ENCODE measurements at places on chromosomes 12 and 14.

GRCh38 chr12:112807452-112807851 is 15.9 kb downstream of the RPH3A start:
- H3K4me1 ChIP-seq = no peaks in the 10 kb centered on the region
- no peak overlapping the region for H3K4me3 ChIP-seq
- no peak for DNase-seq
- no peaks in the 10 kb centered on the region for H3K27me3 ChIP-seq
- no peaks in the 10 kb centered on the region for H3K36me3 ChIP-seq

DNA sequence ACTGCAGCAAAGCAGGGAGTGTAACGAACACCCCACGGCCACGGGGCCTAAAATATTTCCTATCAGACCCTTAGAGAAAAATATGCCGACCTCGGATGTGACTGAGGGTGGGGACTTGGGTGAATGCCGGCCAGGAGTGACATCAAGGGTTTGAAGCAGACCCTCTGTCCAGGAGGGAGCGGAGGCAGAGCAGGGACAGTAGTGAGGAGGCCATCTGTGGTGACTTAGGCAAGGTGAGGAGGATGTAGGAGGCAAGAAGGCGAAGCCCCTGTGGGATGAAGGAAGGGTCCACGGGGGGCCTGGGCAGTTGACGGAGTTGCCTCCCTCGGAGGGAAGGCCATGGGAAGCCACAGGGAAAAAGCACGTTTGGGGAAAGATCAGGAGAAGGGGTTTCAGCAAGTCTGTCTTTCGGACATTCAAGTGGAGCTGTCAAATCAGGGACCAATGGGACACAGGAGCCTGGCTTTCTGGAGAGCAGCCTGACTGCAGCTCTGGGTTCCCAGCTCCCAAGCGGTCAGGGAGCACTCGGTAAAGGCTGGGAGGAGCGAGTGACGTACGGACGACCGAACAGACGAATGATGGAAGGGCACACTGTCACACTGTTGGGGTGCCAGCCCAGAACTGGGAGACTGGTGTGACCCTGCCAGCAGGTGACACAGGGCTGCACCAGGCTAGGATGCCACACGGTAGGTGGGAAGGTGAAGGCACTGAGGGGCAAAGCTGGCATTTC is 74.3 kb downstream of the MOK start:
- H3K36me3 ChIP-seq = no peaks in the 10 kb centered on the region
- DNase-seq = no peak
- H3K4me1 ChIP-seq = no peaks in the 10 kb centered on the region
- H3K27ac ChIP-seq = no peak overlapping the region

DNA sequence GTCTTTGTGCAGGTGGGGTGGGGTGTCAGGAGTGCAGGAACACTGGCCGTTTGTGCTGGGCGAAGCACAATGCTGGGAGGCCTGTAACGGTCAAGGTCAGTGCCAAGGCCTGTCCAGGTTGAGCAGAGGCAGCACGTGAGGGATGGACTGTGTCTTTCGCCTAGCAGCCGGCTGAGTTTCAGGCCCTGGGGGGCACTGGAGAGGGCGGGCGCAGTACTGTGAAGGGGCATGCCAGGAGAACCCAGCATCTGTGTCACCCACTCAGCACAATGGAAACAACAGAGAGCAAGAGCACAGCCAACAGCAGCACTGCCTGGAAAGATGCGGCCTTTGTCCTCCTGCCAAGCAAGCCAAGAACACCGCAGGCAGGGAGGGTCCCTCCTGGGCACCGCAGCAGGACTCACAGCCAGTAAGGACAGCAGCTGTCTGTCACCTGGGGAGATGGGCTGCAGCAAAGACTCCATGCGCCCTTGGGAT is 25.2 kb downstream of the SLC25A47 start:
- peaks cover 18% of the 10 kb centered on the region for H3K36me3 ChIP-seq
- no peak overlapping the region for H3K4me3 ChIP-seq
- no peaks in the 10 kb centered on the region for H3K27me3 ChIP-seq
- H3K4me1 ChIP-seq = no peaks in the 10 kb centered on the region
- no peak for DNase-seq

DNA sequence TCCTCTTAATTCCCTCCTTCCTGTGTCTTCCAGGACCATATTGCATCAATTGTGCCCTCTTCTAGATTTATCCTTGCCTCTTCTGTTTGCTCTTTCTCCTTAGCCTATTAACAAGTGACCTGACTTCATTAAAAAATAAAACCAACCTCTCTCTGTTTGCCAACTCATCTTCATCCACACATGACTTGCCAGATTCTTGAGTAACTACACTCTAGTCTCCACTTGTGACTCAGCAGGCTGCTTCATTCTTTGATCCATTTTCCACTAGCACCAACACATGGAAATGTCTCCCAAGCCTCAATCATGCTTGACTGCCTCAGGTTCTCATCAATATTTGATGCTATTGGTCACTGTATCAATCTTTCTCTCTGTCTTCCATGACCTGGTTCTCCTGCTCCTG is 492.4 kb upstream of the TMPO start:
- no peak overlapping the region for H3K4me3 ChIP-seq
- H3K27ac ChIP-seq = no peak overlapping the region
- no peaks in the 10 kb centered on the region for H3K36me3 ChIP-seq

GRCh38 chr14:29240066-29240465 is 473.5 kb downstream of the FOXG1 start:
- no peaks in the 10 kb centered on the region for H3K27me3 ChIP-seq
- H3K27ac ChIP-seq = no peak overlapping the region

- no peaks in the 10 kb centered on the region for H3K36me3 ChIP-seq
- H3K27me3 ChIP-seq = no peaks in the 10 kb centered on the region
- no peak overlapping the region for H3K27ac ChIP-seq
- no peak overlapping the region for H3K4me3 ChIP-seq
These were observed 2.4 kb downstream of the KRT76 start for GRCh38 chr12:52774629-52775250.

GRCh38 chr12:123148655-123149054 is 2.2 kb downstream of the PITPNM2 start:
- no peak for DNase-seq
- H3K27me3 ChIP-seq = no peaks in the 10 kb centered on the region
- no peak overlapping the region for H3K27ac ChIP-seq
- no peak overlapping the region for H3K4me3 ChIP-seq
- H3K36me3 ChIP-seq = no peaks in the 10 kb centered on the region

- no peak for DNase-seq
- peaks cover 22% of the 10 kb centered on the region for H3K4me1 ChIP-seq
- peaks cover 62% of the 10 kb centered on the region for H3K27me3 ChIP-seq
- H3K4me3 ChIP-seq = no peak overlapping the region
- H3K36me3 ChIP-seq = no peaks in the 10 kb centered on the region
These were observed 6.0 kb downstream of the SIX6 start for GRCh38 chr14:60514741-60515491.

- no peaks in the 10 kb centered on the region for H3K27me3 ChIP-seq
- peaks cover 57% of the 10 kb centered on the region for H3K4me1 ChIP-seq
- DNase-seq = no peak
- H3K27ac ChIP-seq = peak overlapping the region; percentile 90
These were observed 44.7 kb upstream of the ATP23 start for GRCh38 chr12:57896434-57897201.

GRCh38 chr12:22800332-22800731 is 175.4 kb downstream of the ETNK1 start:
- DNase-seq = no peak
- no peaks in the 10 kb centered on the region for H3K27me3 ChIP-seq
- H3K27ac ChIP-seq = no peak overlapping the region
- H3K4me1 ChIP-seq = no peaks in the 10 kb centered on the region
- no peak overlapping the region for H3K4me3 ChIP-seq
- no peaks in the 10 kb centered on the region for H3K36me3 ChIP-seq

- no peaks in the 10 kb centered on the region for H3K27me3 ChIP-seq
- no peaks in the 10 kb centered on the region for H3K4me1 ChIP-seq
- no peak overlapping the region for H3K4me3 ChIP-seq
- no peak for DNase-seq
These were observed 146.7 kb downstream of the TSPAN9 start for GRCh38 chr12:3223601-3224529.

- H3K4me1 ChIP-seq = no peaks in the 10 kb centered on the region
- no peaks in the 10 kb centered on the region for H3K27me3 ChIP-seq
- no peak overlapping the region for H3K4me3 ChIP-seq
- H3K36me3 ChIP-seq = no peaks in the 10 kb centered on the region
These were observed 342.7 kb downstream of the CACNA1C start for GRCh38 chr12:2395354-2395977.

DNA sequence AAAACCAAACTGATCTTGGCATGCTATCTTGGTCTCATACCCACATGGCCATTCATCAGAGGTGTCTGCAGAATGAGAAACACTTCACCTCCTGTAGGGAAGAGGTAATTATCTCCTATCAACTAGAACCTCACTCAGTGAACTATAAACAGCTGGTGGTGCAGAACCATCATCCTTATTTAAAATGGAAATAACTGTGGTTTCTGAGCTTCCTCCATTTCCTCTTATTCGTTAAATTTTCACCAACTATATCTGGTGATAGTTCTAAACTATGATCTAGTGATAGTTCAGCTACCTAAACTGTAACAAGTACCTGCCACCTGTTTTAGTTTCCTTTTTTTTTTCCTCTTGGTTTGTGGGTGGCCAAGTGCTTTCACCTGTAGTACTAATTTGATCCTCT is 218.5 kb downstream of the FUT8 start:
- no peaks in the 10 kb centered on the region for H3K27me3 ChIP-seq
- no peak overlapping the region for H3K27ac ChIP-seq
- peaks cover 11% of the 10 kb centered on the region for H3K36me3 ChIP-seq
- no peak for DNase-seq
- no peak overlapping the region for H3K4me3 ChIP-seq

DNA sequence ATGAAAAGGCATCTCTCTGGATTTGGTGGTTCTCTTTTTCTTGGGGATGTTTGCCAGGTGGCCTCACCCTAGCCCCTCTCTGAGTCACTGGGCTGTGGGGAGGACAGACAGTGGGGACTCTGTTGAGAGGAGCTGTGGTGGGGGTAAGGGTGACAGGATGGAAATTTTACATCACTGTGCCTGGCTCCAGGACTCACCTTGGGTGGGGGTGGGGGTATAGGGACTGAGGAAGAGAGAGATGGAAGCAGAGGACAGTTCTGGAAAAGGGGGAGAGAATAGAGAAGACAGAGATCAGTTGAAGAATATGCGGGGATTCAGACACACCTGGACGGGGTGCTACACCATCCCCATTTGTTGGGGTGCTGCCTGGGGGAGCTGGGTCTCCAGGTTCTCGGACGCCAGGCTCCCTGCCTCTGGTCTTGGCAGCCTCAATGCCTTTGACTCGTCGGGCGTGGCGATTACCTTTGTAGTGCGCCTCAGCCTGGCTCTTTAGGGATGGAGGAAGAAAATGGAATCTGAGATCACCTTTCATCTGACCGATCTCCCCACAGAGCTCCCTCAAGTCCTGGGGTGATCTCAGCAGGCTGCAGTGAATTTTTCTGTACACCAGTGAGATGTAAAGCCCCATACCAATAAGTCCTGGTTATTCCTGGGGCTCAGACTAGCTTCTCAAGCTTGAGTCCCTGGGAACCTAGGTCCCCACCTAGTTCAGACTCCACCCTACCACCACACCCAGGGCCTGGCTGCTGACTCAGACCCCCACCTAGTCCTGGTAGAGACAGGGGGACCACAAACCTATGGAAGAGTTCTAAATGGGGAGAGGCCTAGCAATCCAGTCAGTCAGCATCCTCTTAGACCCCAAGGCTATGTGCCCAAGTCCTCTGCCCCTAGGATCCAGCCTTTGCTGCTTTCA is 9.6 kb upstream of the GPR84 start:
- H3K4me1 ChIP-seq = peaks cover 11% of the 10 kb centered on the region
- H3K4me3 ChIP-seq = no peak overlapping the region
- no peak overlapping the region for H3K27ac ChIP-seq
- no peaks in the 10 kb centered on the region for H3K27me3 ChIP-seq
- no peak for DNase-seq

GRCh38 chr14:105026802-105027563 is 6.1 kb upstream of the CDCA4 start:
- H3K36me3 ChIP-seq = no peaks in the 10 kb centered on the region
- peaks cover 5% of the 10 kb centered on the region for H3K4me1 ChIP-seq
- H3K27ac ChIP-seq = no peak overlapping the region
- DNase-seq = no peak
- H3K4me3 ChIP-seq = no peak overlapping the region
- no peaks in the 10 kb centered on the region for H3K27me3 ChIP-seq

GRCh38 chr14:68626386-68626785 is 166.5 kb downstream of the ZFP36L1 start:
- no peaks in the 10 kb centered on the region for H3K27me3 ChIP-seq
- no peak overlapping the region for H3K27ac ChIP-seq
- peaks cover 9% of the 10 kb centered on the region for H3K4me1 ChIP-seq
- H3K4me3 ChIP-seq = no peak overlapping the region

DNA sequence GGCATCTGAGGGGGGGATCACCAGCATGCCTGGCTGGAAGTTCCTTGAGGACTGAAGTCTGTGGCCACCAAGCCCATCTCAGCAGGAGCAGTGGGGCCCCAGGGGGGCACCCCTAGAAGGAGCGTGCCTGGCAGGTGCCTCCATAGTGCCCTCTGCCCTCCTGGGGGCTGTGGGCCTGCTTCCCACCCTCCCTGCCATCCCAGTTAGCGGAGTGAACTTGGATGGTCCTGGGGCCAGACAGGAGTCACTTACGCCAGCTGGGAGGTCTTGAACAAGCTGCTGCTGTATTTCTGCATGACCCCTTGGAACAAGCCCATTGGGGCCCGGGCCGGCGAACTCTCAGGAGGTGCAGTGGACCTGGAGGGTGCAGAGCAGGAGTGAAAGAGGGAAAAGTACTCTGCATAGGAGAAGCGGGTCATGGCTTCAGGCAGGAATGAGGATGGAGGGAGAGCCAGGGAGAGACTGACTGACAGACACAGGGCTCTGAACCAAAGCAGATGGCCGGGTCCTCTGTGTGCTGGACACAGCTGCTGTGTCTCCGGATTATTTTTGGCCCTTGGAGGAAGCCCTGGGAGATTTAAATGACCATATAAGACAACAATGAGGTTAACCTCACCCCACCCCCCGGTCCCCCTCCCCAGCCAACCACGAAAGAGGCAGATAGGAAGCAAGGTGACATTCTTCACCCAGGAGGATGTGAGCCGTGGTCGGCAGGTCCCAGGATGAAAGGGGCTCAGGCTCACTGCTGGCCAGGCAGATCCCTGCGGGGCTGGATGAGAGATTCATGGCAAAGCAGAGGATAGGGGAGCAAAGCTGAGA is 19.6 kb downstream of the ASB2 start:
- H3K27me3 ChIP-seq = no peaks in the 10 kb centered on the region
- peak overlapping the region; percentile 8 for H3K27ac ChIP-seq
- no peak overlapping the region for H3K4me3 ChIP-seq
- DNase-seq = no peak
- H3K36me3 ChIP-seq = no peaks in the 10 kb centered on the region

DNA sequence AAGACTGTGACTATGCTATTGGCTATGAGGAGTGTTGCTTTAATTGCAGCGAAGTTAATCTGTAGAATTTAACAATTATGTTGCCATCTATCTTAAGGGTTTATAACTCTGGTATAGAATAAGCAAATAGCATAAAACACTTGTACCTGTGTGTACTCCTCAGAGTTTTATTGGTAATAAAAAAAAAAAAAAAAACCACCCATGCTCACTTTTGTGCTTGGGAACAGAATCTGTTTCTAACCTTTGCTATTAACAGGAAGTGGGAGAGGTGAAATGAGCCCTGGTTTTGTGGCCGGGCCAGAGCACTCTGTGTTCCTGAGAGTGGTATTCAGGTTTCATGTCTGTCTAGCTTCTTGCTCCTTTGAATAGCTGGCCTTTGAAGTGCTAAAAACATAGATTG is 53.1 kb downstream of the PDE3A start:
- no peaks in the 10 kb centered on the region for H3K27me3 ChIP-seq
- H3K4me1 ChIP-seq = no peaks in the 10 kb centered on the region
- no peak overlapping the region for H3K27ac ChIP-seq
- H3K4me3 ChIP-seq = no peak overlapping the region
- no peak for DNase-seq
- H3K36me3 ChIP-seq = no peaks in the 10 kb centered on the region

GRCh38 chr14:72809063-72809462 is 84.8 kb downstream of the DPF3 start:
- H3K27me3 ChIP-seq = no peaks in the 10 kb centered on the region
- H3K4me1 ChIP-seq = peaks cover 5% of the 10 kb centered on the region
